ENCODE measurements at places on chromosomes 7 and 10.

DNA sequence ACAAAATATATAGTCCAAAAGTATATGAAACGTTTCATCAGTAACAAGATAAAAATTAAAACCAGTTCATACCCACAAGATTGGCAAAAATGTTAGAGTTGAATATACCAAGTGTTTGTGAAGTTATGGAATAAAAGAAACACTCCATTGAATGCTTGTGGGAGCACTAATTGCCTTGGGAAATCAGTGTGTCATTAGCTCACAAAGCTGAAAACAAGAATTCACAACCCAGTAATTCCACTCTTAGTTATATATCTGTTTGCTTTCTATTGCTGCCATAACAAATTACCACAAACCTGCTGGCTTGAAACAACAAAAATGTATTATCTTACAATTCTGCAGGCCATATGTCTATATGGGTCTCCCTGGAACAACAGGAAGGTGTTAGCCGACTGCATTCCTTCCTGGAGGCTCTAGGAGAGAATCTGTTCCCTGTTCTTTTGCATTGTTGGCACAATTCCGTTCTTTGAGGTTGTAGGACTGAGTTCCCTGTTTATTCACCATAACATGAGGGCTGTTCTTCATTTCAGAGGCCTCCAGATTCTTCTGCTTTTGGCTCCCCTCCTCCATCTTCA, 45.7 kb downstream of the SEM1 start:
- peaks cover 13% of the 10 kb centered on the region for H3K36me3 ChIP-seq
- no peak overlapping the region for H3K27ac ChIP-seq
- no peak for DNase-seq

DNA sequence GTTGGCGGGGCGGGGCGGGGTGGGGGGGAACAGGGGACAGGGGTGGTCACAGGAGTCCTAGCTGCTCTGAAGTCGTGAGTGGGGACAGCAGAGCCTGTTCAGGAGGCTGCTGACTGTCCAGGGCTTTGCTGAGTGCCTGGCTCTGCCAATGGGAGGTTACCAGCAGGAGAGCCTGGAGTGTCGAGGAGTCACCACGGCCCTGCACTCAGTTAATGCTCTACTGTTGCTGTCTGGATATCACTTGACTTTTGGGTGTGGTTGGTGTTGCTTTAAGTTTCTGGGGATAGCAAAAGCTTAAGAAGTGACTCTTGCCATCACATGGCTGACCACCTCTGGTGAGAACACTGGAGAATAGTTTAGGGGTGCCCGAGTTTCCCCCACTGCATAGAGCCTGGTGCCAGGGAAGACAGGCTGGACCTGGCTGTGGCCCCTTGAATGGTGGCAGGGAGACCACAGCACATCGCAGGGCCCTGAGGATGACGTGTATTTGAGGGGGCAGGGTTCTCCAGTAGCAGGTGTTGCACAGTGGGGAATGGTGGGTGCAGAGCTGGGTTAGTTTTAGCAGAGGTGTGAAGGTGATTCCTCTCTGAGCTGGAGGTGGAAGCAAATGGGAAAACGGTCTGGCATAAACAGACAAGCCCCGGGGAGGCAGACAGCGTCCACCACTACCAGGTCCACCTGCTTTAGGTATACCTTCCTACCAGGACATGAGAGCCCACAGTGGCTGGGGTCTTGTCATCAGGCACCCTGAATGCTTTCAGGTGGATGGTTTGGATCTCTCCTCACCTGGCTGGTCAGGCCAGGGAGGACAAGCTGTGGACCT, 54.2 kb upstream of the CAMK2B start:
- H3K27me3 ChIP-seq, result no peaks in the 10 kb centered on the region
- no peak overlapping the region for H3K4me3 ChIP-seq
- no peak for DNase-seq
- no peak overlapping the region for H3K27ac ChIP-seq
- no peaks in the 10 kb centered on the region for H3K4me1 ChIP-seq

DNA sequence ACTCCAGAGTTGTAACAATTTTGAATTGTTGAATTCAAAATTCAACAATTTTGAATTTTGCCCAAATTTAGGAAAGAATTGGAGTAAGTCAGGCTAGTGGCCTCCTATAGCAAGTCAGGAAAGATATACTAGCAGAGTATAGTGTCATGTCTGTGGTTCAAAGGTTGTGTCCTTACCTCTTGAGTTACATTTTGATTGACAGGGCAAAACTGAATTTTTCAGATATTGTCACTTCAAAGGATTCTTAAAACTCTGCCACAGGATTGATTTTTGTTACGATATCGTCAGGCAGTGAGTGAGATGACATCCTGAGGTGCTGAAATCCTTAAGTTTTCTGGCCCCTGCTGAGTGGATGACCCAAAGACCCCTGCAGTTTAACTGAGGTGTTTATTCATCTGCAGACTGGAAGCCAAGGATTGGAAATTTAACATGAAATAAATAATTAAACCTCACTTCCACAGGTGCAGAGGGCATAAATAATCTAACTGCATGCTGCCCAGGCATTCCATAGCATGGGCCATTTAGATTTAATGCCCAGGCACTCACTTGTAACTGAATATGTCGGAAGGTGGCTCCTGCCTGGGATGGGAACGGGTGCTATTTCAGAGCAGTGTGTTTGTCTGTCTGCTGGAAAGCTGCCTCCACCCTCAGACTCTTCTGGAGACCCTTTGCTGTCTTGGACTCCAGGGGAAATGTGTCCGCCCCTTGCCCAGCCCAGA, 50.8 kb downstream of the RBM20 start:
- H3K27me3 ChIP-seq, result no peaks in the 10 kb centered on the region
- no peaks in the 10 kb centered on the region for H3K36me3 ChIP-seq
- no peak overlapping the region for H3K4me3 ChIP-seq
- H3K4me1 ChIP-seq, result no peaks in the 10 kb centered on the region

DNA sequence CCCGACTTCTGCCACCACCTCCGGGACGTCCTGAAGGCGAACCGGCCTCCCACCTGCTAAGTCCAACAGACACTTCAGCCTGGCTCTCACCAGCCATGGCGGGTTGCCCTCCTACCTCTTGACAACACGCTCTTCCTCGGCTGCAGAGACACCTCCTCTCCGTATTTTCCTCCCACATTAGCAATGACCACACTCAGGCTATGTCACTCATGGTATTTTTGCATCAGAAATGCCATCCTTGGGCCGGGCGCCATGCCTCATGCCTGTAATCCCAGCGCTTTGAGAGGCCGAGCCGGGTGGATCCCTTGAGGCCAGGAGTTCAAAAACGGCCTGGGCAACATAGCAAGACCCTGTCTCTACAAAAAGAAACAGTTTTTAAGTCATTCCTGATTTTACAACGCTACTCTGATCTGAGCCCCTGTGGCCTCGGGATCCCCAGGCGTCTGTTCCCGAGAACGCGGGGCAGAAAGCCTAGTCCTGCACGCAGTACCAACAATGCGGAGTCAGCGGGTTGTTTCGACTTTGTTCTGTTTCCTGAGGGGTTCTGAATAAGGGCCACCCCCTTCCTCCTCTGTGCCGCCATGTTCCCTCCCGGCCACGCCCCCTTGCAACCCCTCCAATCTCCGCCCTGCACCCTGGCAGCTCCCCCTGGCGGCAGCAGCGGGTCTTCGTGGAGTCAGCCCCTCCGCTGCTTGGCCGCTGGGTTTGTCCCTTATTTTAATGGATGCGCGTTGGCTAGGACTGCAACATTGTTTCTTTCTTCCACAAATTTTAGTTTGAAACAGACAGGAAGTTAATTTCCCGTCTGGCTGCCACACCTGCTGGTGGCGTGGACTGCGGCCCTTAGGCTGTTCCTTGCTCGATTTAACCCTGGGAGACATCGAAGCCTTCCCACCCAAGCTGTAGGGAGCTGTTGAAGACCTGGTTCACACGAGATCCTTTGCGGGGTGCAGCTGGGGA, 9.7 kb upstream of the ZFAND2A start:
- H3K4me3 ChIP-seq, result peak overlapping the region; percentile 71
- DNase-seq, result peak; percentile 98
- H3K27ac ChIP-seq, result peak overlapping the region; percentile 94
- no peaks in the 10 kb centered on the region for H3K27me3 ChIP-seq
- H3K4me1 ChIP-seq, result peaks cover 12% of the 10 kb centered on the region

DNA sequence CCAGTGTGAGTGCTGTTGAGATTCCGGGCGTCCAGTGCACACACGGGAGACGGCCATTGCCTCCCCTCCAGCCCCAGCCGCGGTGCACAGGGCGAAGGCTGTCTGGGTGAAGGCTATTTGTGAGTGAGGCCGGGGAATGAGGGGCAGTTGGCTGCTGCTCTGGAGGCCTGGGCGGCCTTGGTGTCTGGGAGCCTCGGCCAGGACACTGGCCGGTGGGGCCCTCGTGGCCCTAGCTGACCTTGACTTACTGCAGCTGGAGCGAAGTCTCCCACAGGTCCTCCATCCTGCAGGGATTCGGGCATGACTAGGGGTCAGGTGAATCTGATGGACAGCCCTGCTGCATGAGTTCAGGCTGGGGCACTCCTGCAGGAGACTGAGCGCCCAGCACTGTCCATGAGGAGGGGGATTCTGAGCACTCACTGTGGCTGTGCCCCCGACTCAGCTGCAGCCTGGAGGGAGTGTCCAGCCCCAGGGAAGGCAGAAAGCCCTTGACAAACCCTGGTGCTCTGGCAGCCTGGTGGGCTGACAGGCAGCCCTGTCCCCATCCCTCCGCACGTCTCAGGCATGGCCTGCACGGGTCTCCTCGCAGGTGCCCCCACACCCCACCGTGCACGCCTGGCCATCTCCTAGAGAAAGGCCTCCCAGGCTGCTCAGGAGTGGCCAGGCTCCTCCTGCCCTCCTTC, 52.7 kb upstream of the FAM20C start:
- no peaks in the 10 kb centered on the region for H3K4me1 ChIP-seq
- DNase-seq, result no peak
- H3K4me3 ChIP-seq, result no peak overlapping the region
- H3K36me3 ChIP-seq, result no peaks in the 10 kb centered on the region
- H3K27me3 ChIP-seq, result no peaks in the 10 kb centered on the region

DNA sequence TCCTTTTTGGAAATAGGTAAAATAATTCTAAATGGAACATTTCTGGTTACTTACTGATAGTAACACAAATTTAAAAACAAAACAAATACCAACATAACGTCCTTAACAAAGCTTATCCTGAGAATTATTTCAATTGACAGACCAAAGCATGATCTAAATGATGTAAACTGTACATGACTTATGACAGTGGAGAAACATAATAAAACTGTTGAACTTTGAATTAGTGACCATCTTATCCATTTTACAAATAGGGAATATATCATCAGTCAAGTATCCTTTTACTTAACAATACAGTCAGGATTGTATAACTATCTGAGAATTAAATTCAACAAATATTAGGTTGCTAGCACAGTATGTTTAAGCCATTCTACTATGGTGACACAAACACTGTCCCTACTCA, 2.4 kb downstream of the IPMK start:
- peaks cover 4% of the 10 kb centered on the region for H3K36me3 ChIP-seq
- peak overlapping the region; percentile 43 for H3K27ac ChIP-seq
- no peak for DNase-seq
- H3K4me3 ChIP-seq, result peak overlapping the region; percentile 99
- peaks cover 43% of the 10 kb centered on the region for H3K4me1 ChIP-seq

GRCh38 chr10:50497758-50498157, 126.0 kb downstream of the SGMS1 start:
- H3K27ac ChIP-seq, result peak overlapping the region; percentile 43
- H3K36me3 ChIP-seq, result peaks cover 17% of the 10 kb centered on the region
- peaks cover 37% of the 10 kb centered on the region for H3K4me1 ChIP-seq
- no peaks in the 10 kb centered on the region for H3K27me3 ChIP-seq

DNA sequence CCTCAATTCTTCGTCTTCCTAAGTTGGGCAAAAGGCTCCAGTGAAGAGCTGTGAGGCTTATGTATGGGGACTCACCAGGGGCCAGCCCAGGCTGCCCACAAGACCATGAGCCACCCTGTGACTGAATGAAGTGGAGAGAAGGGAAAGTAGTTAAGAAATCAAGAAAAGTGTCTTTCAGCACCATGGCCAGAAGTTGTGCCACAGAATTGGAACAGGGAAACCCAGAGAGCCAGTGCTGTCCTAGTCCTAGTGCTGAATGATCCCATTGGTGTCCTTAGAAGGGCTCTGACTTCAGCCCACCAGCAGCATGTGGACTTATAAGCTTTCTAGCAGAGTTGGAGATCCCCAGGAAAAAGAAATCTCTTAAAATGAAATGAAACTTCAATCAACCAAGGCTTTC, 37.0 kb upstream of the CCSER2 start:
- no peak overlapping the region for H3K4me3 ChIP-seq
- H3K4me1 ChIP-seq, result peaks cover 21% of the 10 kb centered on the region
- H3K27ac ChIP-seq, result no peak overlapping the region

DNA sequence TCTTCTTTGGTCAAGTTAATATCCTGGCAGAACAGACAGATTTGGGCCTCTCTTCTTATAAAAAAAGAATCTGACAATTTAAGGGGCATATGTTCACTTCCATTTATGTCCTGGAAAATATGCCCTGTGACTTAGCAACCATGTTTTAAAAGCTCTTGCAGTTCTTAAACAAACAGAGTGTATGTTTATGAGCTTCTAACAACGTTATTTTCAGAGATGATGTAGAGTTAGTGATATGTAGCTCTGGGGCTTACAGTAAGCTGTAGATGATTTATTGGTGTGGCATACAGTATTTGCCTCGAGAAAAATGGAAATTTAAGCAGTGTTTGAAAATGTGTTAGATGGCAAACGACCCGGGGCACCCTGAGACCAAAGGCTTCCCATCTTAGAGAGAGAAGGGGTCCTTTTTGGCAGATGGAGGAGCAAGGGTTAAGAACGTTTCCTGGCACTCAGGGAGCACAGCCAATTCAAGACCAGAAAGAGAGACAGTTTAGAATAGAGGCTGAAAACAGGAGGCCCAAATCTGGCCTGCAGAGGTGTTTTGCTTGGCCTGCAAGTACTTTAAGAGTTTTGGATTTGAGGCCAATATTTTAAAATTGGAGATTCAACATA, 397.5 kb downstream of the KCNMA1 start:
- H3K27me3 ChIP-seq, result no peaks in the 10 kb centered on the region
- no peak overlapping the region for H3K4me3 ChIP-seq
- DNase-seq, result no peak

GRCh38 chr10:5095687-5096086, 1.5 kb downstream of the AKR1C3 start:
- H3K27me3 ChIP-seq, result peaks cover 8% of the 10 kb centered on the region
- H3K4me1 ChIP-seq, result peaks cover 8% of the 10 kb centered on the region
- no peak overlapping the region for H3K4me3 ChIP-seq
- H3K36me3 ChIP-seq, result no peaks in the 10 kb centered on the region

DNA sequence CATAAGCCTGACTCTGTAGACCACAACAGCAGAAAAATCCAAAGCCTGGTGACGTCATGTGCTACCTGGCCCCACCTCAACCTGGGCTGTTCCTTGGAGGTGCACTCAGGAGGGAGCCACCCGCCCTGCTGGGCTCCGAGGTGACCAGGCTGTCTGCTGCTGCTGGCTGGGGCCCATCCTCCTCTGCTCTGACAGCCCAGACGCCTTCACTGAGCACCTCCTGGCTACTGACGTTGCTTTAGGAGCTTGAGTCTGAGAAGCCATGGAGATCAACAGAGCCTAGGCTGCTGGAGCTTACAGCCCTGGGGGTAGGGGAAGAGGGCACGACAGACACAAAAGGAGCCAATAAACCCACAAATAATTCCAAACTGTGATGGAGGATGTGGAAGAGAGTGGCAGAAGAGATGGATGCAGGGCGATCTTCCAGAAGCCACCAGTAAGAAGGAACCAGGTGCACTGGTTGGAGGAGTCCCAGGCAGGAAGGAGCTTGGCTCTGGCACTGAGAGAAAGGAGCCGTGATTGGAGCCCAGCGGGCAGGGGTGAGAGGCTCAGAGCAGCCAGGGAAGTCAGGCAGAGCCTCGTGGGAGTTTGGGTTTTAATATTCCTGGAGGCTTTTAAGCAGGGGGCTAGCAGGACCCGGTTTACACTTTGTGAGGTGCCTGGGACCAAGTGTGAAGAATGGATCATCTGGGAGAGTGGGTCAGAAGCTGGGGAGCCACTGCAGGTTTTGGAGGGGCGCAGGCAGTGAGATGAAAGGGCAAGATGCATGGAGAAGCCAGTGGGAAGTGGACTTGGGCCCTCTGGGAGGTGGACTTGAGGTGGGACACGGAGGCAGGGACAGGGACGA, 1.7 kb upstream of the PTPRE start:
- no peak overlapping the region for H3K4me3 ChIP-seq
- DNase-seq, result no peak
- H3K27me3 ChIP-seq, result peaks cover 21% of the 10 kb centered on the region
- H3K27ac ChIP-seq, result no peak overlapping the region
